HuH-7.5 (cell line): ENCODE measurements at places on chromosomes 12 and 14.
A peak's percentile ranks its signal among the peaks of the same experiment; 100 is the strongest.

DNA sequence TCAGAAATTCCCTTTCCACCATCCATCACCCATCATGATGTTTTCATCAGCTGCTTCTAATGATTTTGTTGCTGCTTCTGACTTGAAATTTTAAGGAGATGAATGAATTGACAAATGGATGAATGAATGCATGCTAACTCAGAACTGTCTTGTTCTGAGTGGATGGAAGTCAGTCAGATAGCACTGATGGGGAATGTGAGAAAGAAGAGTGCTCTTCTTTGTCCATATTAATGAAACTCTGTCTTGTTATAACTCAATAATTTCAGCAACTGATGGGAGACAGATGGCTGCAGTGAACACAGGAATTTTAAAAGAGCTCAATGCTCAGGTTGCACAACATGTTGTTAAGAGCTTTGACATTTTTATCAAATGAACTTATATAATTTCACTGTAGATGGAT is 422.0 kb downstream of the TRHDE start:
- no peak for DNase-seq

DNA sequence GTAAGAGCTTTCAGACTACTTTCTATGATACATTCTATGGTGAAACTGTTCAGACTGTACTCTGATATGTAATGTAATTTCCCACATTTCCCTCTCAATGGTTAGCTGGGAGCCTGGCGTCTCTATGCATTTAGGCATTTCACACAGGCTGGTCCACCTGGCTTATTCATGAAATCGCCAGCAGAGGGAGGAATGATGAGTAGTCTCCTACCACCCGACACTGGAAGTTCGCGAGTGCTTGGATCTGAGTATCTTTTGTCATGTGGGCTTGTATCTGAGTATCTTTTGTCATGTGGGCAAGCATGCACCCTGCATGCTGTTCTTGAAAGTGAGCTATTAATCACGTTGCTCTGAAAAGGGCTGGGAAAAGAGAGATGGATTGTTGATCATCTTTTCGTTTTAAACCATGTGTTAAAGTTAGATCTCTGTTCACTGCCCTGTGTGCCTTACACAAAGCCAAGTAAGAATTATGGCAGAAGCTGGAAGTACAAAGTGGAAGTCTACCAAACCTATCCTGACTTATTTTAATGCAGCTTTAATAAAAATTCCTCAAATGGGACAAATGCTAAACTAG is 235.0 kb downstream of the ATP23 start:
- peak; percentile 28 for DNase-seq

GRCh38 chr12:107042801-107043200 is 50.5 kb downstream of the CRY1 start:
- DNase-seq, result no peak

DNA sequence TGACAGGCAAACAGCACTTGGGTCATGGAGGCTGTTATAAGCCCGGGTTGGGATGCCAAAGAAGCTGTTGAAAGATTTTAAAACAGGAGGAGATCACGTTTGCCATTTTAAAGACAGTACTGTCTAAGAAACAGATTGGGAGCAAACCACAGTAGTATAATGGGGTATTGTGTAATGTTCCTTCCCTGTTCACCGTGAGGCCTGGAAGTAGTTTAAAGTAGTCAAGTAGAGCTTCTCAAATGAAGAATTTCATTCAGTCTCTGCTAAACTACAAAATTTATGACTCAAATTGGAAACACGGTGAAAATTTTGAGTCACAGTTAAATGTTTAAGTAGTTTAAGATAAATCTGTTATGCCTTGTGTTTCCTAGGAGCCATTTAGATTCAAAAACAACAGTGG is 35.8 kb downstream of the ATP2A2 start:
- DNase-seq, result no peak

DNA sequence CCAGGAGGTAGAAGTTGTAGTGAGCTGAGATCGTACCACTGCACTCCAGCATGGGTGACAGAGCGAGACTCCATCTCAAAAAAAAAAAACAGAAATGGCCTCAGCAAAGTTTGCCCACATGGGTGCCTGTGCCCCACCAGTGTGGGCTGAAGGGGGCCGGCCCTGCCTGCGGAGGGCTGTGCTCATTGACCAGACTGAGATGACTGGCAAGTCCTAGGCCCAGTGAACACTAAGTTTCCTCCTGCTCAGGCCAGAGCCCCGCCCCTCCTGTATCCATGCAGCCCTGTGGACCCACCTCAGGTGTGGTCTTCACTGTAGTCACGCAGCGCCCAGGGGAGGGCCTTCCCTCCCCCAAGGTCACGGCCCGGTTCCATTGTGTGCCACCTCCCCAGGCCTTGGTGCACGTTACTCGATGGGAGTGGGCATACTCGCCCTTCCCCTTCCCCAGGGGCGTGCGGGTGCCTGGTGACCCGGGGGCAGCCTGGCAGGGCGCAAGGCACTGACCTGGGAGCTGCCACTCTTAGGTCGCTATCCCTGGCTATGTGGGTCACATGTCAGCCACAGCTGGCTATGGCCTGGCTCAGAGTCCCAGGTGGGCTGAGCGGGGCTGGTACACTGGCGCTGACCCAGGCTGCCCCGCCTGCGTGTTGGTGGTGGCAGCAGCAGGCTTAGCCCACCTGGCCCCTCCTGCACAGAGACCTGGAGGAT is 16.1 kb downstream of the INF2 start:
- DNase-seq, result no peak

- DNase-seq, result no peak
These were observed 10.7 kb upstream of the SLC6A13 start for GRCh38 chr12:273382-273781.

DNA sequence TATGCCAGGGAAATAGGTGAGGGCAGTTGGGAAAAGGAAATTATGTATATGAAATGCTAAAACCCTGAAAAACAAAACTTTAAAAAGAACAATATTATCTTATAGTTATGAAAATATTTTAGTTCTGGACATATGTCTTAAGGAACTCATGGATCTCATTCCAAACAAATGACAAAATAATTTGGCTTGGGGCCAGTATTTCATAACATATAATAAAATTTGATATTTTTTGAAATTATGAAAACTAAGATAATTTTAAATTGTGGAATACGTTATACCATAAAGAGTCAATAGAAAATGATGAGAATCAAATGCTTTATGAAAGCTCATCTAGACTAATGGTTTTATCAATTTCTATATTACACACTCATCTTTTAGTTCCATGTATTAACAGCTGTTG is 173.8 kb upstream of the DCN start:
- DNase-seq, result no peak

DNA sequence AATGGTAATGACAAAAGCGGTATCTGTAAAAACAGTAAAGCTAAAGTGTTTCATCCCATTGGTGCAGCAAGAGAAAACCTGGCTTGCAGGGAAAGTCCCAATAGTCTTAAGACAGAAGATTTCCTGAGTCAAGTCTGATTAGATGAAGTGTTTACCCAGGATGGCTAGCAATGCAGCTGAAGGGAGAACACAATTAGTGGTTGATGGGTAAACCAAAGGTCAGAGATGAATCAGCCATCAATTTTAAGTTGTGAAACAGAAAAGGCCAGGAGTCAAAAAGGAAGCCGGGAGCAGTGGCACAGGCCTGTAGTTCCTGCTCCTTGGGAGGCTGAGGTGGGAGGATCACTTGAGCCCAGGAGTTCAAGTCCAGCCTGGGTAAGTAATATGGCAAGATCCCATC is 52.6 kb downstream of the SEC23A start:
- no peak for DNase-seq

DNA sequence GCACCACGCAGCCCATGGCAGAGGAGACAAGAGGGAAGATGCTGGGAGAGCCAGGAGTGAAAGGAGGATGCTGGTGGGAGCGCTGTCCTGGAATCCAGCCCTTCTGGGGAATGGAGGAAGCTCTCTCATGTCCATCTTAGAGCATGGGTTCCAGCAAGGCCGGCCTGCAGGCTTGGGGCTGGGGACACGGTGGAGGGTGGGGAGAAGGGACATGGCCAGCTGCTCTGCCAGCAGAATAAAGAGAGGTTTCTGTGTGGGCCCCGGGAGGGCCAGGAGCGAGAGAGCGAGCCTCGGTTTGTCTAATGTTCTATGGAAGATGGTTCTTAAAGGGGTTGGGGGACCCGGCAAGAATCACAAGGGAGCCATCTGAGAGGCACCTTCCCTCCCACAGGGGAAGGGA is 60.2 kb downstream of the RIMBP2 start:
- no peak for DNase-seq

- no peak for DNase-seq
These were observed 6.4 kb upstream of the SLC38A4 start for GRCh38 chr12:46832130-46832704.

- DNase-seq, result no peak
These were observed 21.6 kb downstream of the SARNP start for GRCh38 chr12:55795950-55796349.

GRCh38 chr14:90848944-90849731 is 32.9 kb upstream of the TTC7B start:
- DNase-seq, result no peak

GRCh38 chr14:81400852-81401251 is 728 bp upstream of the STON2 start:
- DNase-seq, result peak; percentile 18

- no peak for DNase-seq
These were observed 297.5 kb downstream of the ZFP36L1 start for GRCh38 chr14:68495101-68496039.

- DNase-seq, result no peak
These were observed 23.1 kb downstream of the NTF3 start for GRCh38 chr12:5455045-5455444.

DNA sequence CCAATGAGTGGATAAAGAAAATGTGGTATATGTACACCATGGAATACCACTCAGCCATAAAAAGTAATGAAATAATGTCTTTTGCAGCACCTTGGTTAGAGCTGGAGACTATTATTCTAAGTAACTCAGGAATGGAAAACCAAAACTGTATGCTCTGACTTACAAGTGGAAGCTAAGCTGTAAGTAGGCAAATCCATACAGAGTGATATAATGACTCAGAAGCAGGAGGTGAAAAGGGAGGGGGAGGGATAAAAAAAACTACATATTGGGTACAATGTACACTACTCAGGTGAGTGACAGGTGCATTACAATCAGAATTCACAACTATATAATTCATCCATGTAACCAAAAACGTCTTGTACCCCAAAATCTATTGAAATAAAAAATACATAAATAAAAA is 15.1 kb upstream of the CLEC1A start:
- no peak for DNase-seq

DNA sequence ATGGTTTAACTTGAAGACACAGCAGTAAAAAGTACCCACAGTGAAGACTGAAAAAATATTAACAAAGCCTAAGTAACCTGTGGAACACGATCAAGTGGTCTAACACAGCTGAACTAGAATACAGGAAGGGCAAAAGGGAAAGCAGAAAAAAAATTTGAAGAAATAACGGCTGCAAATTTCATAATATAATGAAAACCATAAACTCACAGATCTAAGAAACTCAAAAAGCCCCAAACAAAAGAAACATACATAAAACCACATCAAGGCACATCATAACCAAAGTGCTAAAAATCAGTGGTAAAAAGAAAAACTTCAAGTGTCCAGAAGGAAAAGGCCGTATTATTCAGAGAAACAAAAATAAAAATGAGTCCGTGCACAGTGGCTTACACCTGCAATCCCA is 30.9 kb downstream of the SPPL3 start:
- no peak for DNase-seq

DNA sequence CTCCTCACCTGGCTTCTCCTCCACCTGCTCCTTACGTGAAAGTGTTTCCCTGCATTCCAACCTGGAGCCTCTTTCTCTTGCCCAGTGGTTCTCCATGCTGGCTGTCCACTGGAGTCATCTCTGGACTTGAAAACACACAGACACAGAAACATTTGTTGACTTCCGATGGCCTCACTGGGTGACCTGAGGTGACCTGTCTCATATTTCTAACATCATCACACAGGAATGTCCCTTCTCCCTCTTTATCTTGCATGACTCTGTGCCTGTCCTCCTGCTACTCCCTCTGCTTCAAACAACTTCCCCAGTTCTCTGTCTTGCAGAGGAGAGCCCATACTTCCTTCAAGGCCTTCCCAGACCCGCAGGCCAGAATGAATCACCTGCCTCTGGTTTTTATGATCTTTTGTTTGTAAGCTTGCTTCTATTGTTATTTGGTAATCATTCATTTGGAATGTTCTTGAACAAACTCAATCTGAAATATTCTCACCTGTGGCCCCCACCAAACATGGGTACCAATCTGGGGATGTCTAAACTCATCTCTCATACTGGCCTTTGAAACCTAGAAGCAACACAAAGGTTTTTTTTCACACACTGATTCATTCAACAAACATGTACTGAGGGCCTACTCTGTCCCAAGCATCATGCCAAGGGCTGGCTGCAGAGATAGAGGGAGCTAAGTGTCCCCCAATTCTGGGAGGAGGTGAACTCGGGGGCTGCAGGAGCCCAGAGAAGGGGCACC is 9.7 kb upstream of the RIN3 start:
- DNase-seq, result peak; percentile 77

GRCh38 chr12:91988086-91988923 is 157.3 kb downstream of the BTG1 start:
- no peak for DNase-seq

- DNase-seq, result no peak
These were observed 1.1 kb downstream of the CCDC184 start for GRCh38 chr12:48184549-48184922.

- peak; percentile 8 for DNase-seq
These were observed 411.0 kb upstream of the OR4E1 start for GRCh38 chr14:22084393-22085281.

GRCh38 chr14:102390064-102390855 is 27.5 kb downstream of the TECPR2 start:
- no peak for DNase-seq

GRCh38 chr14:78016532-78016931 is 153.6 kb upstream of the NRXN3 start:
- DNase-seq, result no peak

GRCh38 chr12:263574-263973 is 938 bp upstream of the SLC6A13 start:
- DNase-seq, result no peak

GRCh38 chr14:77490347-77490986 is 8.1 kb downstream of the ISM2 start:
- no peak for DNase-seq
